ENCODE measurements at places on chromosomes 5 and 9.

- no peak for DNase-seq
Observed at GRCh38 chr9:110115826-110116542, 92.0 kb downstream of the C9orf152 start.

DNA sequence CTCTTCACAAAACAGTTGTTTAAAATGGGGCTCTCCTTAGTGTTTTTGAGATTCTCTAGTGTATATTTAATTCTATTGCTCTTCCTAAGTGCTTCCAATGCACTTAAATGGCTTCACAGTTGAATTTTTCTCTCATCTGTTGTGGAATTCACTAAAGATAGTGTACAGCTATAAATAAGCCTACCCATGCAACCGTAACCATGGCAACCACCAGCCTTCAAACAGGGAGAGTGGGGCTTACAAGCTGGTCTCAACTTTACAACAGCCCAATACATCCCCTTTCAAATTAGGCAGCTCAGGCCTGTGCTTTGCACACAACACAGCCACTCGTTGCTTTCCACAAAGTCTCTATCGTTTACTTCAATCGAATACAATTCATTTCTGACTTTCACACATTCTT, 144.0 kb upstream of the PLPPR1 start:
- no peak for DNase-seq

- DNase-seq, result no peak
Observed at GRCh38 chr9:123843703-123844102, 86.2 kb downstream of the DENND1A start.

DNA sequence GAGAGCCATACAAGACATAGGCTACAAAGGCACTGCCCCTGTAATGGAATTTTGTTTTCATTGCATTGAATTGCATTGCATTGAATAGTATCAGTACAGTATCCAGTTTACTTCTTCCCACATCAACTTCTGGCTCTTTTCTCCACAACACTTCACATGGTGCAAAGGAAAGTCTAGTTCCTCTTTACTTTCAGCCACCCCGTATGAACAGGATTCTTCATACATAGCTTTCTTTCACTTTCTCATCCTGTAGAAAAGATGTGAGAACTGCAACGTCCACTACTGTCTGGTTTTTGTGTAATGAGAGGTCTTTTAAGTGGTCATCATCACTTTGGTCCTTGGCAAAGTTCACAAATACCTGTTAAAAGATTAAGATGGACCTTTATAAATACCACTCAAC, 20.2 kb downstream of the NIPSNAP3B start:
- no peak for DNase-seq

GRCh38 chr9:133073086-133074014, 11.6 kb downstream of the CEL start:
- no peak for DNase-seq

GRCh38 chr9:77907585-77907984, 124.0 kb downstream of the GNAQ start:
- DNase-seq, result no peak

- DNase-seq, result no peak
Observed at GRCh38 chr5:95711501-95712346, 19.4 kb upstream of the RHOBTB3 start.

- peak; percentile 61 for DNase-seq
Observed at GRCh38 chr5:27020973-27021372, 17.4 kb downstream of the CDH9 start.

DNA sequence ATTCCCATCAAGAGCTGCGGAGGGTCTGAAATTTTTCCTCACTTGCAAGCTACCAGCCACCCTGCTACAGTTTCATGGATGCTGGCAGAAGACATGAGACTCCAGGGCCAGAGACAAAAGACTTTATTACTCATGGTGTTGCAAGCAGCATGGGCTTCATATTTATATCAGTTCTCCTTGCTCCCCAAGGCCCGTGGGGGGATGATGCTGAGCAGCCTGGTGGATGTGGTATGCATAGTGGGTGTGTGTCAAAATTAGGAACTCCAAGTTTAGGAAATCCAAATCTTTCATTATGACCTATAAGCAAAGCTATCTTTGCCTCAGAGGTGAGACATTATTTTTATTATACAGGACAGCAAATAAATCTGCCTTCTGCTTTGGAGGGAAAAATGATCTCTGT, 105.7 kb upstream of the ALDH1B1 start:
- DNase-seq, result no peak

DNA sequence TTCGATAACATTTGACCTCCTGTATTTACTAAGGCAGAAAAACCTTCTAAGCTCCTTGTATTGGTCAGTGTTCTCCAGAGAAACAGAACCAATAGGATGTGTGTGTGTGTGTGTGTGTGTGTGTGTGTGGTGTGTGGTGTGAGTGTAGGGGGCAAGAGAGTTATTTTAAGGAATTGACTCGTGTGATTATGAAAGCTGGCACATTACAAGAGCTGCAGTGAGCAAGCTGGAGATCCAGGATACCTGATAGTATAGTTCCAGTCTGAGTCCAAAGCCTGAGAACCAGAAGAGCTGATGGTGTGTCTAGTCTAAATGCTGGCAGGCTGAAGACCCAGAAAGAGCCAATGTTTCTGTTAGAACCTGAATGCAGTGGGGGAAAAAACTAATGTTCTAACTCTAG, 21.2 kb upstream of the PIK3R1 start:
- DNase-seq, result no peak

DNA sequence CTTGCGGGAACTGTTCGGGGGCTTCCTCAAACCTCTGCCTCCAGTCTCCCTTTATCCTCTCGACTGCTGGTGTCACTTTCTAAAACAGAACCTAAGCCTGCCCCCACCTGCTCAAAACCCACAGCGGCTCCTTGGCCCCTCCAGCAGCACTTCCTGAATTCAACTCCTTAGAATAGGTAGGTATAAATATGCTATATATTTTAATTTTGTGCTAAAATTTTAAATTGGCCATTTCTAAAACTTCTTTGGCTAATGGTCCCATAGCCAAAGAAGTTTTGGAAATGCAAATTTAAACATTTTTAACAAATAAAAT, 71.8 kb upstream of the TBC1D2 start:
- no peak for DNase-seq

GRCh38 chr9:21030389-21031035, 928 bp downstream of the HACD4 start:
- DNase-seq, result peak; percentile 5

- DNase-seq, result no peak
Observed at GRCh38 chr9:35656348-35656747, 1.5 kb downstream of the RMRP start.

- DNase-seq, result peak; percentile 40
Observed at GRCh38 chr9:94169968-94170367, 85.7 kb downstream of the PTPDC1 start.

DNA sequence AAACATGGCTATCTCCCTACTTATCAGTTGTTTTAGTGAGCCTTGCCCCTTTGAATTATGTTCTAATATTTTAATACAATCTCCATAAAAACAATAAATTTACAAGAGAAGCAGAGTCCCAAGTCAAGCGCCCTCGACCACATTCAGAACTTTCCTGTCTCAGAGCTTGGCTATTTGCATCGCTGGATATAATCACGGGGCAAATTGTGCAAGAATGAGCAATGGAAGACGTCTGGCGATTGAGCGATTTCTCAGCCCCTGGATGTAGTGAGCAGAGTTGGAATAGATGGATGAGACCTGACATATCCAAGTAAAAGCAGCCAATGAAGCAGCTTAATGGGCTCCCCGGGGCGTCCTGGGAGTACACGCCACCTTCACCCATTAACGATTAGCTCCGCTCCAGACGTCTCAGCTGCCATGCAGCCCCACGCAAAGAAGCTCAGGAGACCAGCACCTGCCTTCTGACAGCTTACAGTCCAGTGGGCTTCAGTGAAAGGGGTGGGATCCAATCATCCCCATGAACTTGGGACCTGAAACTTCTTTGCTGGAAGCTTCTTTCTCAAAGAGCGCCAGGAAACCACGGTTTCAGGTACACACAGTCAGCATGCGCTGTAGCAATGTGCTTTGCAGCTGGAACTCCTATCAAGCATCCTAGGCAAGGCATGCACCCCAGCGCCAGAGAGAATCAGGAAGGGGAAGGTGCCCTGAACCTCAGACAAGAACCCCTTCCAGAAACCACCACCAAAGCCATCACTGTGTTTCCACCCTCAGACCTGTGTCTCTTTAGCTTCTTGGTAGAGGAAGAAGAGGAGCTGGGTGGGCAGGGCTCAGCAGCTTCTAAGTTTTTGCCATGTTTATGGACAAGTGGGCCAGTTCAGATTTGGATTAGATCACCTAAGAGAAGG, 92.0 kb upstream of the IRX4 start:
- DNase-seq, result no peak

DNA sequence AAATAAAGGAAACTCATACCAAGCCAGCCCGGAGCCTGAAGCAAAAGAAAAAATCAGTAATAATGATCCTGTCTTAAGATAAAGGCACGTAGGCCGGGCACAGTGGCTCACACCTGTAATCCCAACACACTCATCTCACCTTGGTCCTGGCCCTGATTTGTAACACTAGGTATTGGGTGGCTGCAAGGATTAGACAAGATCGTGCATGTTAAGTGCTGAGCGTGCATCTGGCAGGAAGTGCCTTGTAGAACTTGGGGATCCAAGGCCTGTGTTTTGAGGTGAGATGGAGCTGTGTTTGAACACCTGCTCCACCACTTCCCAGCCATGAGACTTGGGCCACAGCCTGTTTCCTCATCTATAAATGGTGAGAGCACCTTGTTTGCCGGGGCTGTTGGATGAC, 41.5 kb downstream of the SPRY4 start:
- no peak for DNase-seq

DNA sequence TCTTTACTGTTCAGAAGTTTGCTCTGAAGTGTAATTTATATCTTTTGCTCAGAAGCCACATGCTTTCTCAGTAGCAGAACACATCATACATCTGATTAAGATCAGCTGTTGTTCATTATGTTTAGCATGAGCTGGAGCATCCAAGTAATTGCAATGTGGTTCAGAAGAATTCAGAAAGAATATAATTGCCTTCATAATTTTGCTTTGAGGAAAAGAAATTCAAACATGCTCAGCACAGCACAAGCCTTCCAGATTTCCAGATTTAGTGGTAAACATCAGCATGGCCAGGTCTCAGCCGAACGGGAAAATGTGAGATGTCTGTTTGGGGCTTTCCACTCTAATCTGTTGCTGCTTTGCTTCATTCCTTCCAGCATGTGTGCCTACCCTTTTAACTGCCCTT, 65.9 kb downstream of the ITGA1 start:
- no peak for DNase-seq

DNA sequence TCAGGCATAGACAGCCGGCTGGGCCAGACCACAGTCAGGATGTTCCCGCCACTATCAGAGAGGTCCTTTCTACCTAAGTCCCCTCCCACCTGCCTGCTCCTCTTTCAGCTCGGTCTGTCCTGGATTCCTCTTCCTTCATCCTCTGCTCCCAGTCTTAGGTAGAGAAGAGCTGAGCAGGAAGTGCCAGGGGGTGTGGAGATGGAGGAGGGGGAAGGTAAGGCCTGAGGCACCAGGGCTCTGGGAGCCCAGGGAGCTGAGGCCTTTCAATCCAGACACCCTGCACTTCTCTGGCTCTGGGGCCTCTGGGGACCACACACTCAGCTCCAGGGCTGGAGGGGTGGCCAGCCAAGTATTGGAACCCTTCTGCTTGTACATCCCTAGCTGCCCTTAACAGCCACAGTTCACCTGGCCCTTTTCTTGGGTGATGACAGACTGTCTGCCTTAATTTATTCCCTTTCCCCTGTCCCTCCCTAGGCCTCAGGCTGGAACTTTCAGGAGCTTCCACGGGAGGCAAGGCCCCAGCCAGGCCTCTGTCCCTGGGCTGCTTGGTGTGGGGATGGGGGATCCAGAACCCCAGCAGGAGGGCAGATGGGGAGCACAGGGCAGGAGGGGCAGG, 15.6 kb downstream of the IRF1 start:
- no peak for DNase-seq

DNA sequence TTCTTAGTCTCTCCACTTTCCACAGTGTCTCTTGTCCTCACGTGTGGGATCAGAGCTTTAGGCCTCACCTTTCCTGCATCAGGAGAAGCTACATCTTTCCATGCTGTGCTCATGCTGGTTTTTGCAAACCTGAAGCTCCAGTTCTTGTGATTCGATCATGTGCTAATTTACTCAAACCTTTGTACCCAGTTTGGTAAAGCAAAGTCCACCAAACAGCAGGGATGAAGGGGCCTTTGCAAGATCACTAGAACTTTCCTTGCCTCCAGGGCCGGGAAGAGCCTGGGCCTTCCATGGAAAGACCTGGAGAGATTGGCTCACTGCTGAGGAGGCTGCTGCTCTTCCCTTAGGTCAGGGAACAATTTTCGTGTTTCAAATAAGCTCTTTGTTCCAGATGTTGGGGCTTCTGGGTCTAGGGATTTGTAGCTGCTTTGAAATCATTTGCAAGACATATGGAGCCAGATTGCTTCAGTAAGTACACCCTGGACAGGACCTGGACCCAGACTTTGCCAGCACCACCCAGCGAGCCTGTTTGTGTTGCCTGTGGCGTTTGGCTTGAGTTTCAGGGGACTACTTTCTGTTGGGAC, 18.7 kb upstream of the SPATA31E1 start:
- no peak for DNase-seq

DNA sequence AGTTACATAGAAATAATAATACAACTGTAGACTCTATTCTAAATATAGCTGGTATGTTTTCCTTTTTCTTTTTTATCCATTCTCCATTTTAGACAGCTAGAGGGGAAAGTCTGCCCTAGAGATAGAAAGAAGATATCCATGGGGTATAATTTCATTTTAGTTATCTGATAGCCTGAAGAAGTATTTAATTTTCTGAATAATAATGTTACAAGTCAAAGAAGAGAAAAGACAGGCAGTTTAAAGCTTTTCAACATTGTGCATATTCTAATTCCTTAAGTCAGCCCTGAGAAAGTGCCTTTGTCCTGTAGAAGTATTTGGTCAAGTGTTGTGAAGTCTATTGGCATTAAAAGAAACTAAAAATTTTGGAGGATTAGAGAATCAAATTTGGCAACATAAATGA, 2.5 kb upstream of the VCAN start:
- no peak for DNase-seq

DNA sequence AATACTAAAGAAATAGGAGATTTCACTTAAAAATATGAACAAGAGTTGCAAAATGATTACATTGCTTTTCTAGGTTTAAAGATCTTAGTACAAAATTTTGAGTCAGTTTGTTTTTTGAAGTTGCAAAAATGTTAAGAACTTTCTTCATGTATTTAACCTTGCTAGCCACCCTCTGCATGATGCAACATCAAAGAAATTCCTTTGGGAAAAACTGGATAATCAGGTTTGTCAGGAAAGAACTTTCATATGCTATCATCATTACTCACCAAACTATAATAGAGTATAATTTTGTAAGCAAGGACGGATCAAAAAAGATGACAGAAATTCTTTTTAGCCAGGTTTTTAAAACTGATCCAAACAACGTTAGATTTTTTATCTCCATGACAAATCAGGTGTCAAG, 116.9 kb upstream of the MRPS30 start:
- DNase-seq, result no peak

- DNase-seq, result peak; percentile 83
Observed at GRCh38 chr9:92668746-92669526, 995 bp downstream of the IPPK start.

- DNase-seq, result peak; percentile 56
Observed at GRCh38 chr9:5425006-5425628, 12.6 kb downstream of the PLGRKT start.

- peak; percentile 77 for DNase-seq
Observed at GRCh38 chr9:109574061-109574882, 76.2 kb upstream of the PTPN3 start.

- DNase-seq, result no peak
Observed at GRCh38 chr5:9314558-9314957, 231.3 kb downstream of the SEMA5A start.

Data from RKO (cell line).